Stimulated activated CD4-positive, alpha-beta T cell treated with anti-CD3 and anti-CD28 coated beads, Interleukin-12 subunit alpha, Interleukin-12 subunit beta, amount 100 ng/mL, for 24 hours (primary cell): ENCODE measurements at places on chromosomes 3 and 15.

DNA sequence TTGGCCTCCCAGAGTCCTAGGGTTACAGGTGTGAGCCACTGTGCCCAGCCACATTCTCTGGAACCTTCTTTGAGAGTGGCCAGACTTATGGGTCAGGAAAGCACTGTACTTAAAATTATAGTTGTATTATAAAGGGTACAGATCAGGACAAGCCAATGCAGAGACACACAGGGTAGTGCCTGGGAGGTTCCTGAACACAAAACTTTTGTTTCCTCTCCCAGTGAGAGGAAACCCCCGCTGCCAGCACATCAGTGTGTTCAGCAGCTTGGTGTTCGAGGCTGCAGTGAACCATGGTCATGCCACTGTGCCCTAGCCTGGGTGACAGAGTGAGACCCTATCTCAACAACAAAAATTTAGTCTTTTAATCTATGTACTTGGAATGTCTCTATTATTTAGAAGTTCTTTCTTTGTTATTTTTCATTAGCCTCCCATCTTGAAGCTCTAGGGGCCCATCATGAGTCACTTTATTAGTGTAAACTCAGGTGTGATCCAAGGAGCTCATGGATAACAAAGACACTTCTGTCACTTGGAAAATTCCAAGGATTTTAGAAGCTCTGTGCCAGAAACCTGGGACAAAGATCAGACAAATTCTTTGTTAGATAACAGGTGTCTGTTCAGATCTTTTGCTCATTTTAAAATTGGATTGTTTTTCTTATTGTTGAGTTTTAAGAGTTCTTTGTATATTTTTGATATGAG lies 7.8 kb downstream of the BLOC1S6 start:
- DNase-seq, result no peak

GRCh38 chr3:45464336-45465170 lies 76.2 kb downstream of the LARS2 start:
- DNase-seq, result no peak

GRCh38 chr15:85646538-85647091 lies 148.1 kb downstream of the KLHL25 start:
- DNase-seq, result no peak

DNA sequence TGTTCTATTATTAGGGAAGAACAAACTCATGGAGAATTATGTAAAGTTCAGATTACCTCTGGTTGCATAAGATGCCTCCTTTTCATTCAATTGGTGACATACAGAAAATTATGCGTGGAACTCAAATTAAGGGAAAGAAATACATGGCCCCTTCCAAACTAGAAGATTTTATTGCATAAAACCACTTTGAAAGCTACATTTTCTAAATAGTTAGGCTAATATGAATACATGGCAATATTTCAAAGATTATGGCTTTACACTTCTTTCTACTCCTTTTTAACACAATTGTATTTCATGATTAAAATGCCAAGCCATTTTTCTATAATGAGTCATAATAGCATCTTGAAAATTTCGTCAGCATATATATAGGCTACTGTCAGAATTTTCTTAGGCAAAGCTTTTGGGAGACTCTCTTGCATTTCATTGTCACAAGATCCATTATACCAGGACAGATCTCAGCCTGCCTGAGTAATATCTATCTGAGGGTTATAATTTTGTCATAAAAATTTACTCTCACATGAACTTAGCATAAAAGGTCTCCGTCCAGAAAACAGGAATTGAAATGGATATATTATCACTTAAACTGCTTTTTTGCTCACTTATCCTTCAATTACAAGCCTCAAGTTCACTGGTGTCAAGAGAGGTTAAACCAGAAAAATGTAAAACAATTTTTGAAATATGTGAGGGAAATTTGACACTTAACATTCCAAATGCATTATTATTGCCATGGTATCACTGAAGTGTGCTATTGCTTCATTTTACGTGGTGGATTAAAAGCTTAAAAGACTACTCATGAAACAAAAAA lies 37.1 kb downstream of the CPA3 start:
- DNase-seq, result no peak

GRCh38 chr15:45747426-45747825 lies 112.6 kb downstream of the SQOR start:
- DNase-seq, result no peak

DNA sequence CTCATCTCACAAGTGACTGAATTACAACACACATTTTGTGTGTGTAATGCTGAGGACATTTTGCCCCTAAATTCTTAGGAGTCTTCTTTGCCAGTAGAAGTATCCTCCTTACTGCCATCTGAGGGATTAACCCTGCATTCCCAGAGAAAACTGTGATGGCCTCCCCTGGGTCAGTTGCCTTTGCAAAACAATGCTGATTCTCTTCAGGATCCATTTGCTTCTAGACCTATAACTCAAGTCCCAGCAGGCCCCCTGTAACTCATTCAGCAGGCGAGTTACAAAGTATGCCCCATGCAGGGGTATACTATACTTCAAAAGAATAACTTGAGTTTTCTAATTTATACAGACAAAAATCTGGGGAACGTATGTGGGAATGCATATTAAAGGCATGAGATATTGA lies 6.6 kb upstream of the MCF2L2 start:
- DNase-seq, result no peak

DNA sequence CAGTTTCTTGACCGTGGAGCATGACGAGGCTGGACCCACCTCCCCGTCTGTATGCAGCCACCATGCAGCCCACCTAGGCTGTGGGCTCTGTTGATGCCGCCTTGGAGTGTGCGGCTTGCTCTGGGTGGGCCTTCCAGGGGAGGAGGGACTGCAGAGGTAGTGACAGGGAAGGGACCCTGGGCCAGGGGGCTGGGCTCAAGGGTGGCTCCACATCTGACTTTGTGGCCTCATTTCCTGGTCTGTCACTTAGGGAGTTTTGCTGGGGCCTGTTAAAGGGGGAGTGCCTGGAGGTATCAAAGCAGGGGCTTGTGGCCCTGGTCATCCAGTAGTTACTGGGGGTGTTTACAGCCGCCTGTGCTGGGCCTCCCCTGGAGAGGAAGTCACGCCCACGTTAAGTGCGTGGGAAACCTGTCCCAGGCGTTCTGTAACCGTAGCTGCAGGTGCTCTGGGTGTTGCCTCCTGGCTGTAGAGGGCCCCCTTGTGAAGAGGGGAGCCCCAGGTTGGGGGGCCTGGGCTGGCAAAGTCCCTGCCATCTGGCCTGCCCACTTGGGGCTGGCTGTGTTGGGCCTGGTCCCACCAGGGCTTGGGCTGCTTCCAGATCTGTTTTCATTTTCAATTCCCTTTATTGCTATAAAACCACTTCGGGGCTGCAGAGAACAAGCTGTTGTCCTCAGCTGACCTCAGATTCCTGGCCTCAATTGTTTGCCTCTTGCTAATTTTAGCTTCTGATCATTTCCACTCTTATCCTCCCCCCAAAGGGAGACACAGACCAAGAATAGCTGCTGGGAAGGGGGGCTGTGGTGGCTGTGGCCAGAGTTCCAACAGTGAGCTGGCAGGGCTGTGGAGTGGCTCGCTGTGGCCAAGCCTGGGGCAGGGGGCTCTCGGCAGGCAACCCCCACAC lies 26.5 kb downstream of the KLF13 start:
- DNase-seq, result no peak

DNA sequence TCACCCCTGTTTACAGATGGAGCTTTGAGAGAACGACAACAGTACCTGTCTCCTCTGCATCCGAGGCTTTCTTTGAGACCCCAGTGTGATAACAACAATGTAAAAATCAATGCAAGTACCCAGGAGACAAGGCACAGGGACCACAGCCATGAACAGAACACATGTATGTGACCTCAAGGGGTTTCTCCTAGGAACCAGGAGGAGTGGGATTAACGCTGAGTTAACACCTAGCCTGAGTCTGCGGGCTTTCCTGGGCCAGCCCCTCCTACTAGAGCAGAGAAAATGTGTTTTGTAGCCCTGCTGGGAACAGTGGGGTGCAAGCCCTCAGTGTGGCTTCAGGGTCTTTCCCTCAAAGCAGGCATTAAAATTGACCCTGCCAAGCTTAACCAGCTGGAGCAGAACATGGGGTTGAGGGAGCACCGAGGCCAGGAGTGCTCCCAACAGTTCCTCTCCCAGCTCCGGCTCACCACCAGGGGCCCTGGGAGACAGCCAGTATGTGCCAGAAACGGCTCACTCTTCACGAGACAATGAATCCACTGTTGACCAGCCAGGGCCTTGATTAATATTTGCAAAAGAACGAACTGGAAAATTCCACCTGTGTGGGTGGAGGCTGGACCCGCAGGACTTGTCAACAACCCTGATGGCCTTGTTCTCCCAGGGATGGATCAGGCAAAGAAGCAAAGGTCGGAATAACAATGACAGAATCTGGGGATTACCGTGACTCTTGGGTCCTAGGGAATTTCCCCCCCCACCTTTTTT lies 3.6 kb downstream of the CHDH start:
- DNase-seq, result no peak

DNA sequence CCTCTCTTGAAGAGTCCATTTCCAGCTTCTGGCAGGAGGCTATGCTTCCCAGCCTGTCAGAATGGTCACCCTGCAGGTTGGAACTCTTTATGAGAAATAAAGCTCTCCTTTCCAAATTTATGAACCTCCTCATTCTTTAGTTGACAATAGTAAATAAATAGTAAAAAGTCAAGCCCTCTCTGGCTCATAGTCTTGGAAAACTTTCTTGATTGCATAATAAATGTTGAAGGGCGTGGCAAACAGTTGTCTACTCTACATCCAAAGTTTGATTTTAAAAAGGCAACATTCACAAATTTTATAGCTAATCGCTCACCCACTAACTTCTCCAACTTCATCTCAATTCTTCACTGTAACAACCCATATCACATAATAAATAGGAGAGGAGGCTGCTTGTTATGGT lies 58.8 kb downstream of the MCF2L2 start:
- no peak for DNase-seq

- no peak for DNase-seq
Measured at GRCh38 chr3:100047455-100048141, 66.7 kb downstream of the FILIP1L start.

DNA sequence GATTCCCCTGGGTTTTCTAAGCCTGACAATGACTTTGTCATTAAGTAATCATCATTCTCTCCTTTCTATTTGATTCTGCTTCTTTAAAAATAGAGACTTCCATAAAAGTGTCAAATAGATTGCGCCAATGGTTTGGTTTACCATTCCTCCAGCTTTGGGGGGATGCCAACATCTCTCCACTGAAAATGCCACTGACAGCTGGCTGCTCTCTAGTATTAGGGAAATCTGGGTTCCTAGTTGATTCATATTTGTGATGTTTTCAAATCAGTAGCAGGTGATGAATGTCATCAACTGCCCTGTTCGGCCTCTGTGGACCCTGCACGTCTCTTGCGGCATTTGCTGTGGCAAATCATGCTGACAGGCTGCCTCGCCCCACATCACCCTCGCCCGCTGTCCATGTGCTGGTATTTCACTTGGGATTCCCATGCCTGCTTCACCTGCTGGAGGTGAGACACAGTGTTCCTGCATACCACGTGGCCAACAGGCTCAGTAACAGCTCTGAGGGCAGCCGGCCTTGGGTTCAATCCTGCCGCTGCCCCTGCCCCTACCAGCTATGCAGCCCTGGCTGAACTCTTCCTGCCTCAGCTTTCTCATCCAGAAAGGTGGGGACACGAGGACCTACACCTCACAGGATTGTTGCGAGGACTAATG lies 28.1 kb downstream of the ZXDC start:
- no peak for DNase-seq

DNA sequence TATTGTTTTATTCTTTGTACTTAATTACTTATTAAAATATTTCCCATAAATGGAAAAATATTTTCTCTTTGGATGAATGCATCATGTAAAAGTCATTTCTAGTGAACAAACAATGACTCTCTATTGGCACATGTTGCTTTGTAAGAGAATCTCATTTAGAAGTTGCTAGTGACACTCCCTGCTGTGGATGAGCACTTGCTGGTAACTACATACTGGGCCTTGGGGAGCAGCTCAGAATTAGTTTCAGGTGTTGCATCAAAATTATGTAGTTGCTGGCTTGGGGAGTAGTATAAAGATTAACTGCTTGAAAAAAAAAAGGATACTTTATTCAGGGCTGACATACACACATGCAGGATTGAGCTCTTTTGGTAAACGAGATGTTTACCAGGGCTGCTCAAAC lies 80.3 kb upstream of the KCNAB1 start:
- DNase-seq, result no peak

DNA sequence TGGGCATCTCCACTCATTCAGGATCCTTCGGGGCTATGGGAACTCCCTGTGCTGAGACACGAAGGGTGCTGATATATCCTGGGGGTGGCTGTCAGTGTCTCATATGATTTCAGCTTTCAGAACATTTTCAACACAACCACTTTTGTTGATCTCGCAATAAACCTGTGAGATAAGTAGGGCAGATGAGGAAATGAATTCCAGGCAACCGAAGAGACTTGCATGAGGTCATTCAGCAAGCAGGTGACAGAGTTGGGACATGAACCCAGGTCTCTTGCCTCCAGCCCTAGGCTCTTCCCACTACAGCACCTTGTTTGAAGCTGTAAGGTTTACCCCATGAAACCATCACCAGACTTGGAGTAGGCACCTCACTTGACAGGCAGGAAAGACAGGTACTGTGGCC lies 16.6 kb downstream of the DUOX1 start:
- DNase-seq, result no peak

DNA sequence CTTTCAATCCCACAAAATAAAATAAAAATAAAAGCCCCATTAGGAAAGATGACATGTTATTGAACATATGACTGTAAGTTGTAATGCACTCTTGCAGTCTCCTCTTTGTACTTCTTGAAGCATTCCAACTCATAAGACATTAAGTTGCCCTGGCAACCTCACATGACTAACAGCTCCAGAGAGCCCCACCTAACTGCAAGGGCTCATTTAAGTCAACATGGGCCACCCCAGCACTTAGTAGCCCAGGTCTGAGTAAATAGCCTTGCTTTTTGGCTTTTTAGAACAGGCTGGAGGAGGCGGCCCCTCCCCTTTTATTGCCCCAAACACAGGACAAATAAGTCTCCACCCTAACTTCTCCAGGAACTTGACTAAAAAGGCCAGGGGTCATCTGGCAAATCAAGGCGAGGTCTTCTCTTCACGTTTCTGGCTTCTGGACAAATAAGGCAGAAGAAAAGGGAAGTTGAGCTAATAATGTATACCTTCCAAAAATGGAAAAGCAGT lies 135.1 kb downstream of the TMCO5A start:
- no peak for DNase-seq
